ENCODE measurements at places on chromosomes 5 and 9. TPM values are rescaled to one million over a fixed set of nuclear protein-coding genes. Genes with fewer than 3 reads are reported as not detected.

Gene SPATA31E1
- total RNA-seq, result 0.59 TPM

Gene FCHO2
- total RNA-seq, result 14.0 TPM

Gene IFNA13
- not detected for total RNA-seq

Gene BASP1
- total RNA-seq, result 77.5 TPM

Gene HCN1
- not detected for total RNA-seq

Gene MCIDAS
- total RNA-seq, result not detected

Gene SPATA6L
- 1.5 TPM for total RNA-seq

Gene GPR151
- total RNA-seq, result not detected

Gene LIFR
- 44.8 TPM for total RNA-seq
